Activated gamma-delta T cell treated with Interleukin-2 at 50 U/mL for 16 hours (primary cell): ENCODE measurements at places on chromosomes 12 and 14.

DNA sequence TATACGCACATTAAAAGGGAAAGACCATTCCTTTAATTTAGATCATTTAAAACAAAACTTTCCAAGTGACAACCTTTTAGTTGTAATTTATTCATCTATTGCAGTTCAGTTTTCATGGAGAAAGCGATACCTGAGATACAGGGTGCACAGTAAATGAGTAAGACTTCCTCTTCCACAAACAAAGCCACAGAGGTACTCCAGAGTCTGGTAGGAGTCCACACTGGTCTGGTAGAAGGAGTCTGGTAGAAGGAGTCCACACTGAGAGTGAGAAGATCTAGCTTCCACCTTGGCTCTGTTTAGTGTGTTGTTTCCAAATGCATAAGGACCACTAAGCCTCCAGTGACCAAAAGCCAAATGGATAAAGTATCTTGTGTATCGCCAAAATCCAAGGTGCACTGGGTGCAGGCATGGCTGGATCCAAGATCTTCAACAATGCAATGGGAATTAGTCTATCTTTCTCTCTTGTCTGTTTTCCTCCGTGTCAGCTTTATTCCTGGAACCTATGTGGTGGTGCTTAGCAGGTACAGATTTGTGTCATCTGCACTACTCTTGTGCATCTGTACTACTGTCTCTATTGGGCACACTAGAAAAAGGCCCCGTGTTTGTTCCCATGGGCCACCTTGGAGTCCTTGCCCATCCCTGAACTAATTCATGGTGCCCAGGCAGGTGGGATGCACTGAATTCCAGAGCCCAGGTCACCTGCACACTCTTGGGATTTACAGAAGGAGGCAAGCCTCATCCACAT is 331.1 kb downstream of the BCL11B start:
- DNase-seq = no peak

- no peak for DNase-seq
These were observed 119.2 kb downstream of the TRMT5 start for GRCh38 chr14:60861545-60862140.

DNA sequence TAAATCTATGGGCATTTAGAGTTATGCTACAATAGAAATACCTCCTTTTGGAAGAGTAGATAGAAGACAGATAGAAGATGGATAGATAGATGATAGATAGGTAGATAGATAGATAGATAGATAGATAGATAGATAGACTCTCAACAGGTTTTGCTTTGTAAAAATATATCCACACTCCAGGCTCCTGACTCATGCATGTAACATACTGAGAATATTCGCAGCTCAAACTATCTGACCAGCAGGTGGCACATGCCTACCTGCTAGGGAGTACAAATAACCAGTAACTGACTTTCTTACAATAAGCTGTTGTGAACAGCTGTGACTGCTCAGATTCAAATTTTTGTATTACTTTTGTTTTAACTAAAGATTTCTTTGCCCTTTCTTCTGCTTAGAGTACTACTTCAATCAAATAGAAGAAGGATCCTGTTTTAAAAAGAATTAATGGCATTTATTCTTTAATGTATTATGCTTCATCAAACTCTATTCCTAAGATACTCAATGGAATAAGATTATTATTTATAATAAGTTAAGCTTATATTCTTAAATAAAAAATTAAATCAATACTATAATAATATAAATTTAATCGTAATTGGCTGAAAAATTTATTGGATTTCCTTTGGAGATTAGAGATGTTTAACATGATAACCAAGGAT is 15.8 kb upstream of the CPNE8 start:
- no peak for DNase-seq

DNA sequence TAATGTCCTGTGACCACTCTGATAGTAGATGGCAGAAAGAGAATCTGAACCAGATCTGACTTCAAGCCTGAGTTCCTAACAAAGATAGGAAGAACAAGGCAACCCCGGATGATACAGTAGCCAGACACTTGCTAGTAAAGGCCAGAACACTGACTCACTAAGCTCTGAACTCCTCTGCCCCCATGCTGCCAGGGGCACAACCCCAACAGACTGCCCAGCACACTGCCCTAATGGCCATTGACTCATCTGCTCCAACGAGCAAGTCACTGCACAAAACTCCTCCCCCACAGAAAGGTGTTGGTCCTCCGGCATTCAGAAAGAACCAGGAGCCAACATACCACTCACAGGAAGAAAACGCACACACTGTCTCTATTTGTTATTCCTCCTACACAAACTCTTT is 179.6 kb upstream of the NUDT4 start:
- DNase-seq = no peak

DNA sequence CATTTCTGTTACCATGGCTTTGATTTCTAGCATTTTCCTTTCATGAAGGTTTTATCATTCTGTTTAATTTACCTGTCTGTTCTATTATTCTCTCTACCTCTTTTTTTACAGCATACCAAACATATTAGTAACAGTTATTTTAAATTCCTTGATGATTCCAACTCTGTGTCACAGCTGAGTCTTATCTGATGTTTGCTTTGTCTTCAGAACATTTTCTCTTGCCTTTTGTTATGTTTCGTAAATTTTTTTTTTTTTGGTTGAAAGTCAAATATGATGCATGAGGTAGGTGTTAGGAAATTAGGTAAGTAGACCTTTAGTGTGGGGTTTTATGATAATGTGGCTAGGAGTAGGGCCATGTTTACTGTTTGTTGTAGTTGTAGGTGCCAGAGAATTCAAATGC is 496.4 kb downstream of the FOXG1 start:
- no peak for DNase-seq

DNA sequence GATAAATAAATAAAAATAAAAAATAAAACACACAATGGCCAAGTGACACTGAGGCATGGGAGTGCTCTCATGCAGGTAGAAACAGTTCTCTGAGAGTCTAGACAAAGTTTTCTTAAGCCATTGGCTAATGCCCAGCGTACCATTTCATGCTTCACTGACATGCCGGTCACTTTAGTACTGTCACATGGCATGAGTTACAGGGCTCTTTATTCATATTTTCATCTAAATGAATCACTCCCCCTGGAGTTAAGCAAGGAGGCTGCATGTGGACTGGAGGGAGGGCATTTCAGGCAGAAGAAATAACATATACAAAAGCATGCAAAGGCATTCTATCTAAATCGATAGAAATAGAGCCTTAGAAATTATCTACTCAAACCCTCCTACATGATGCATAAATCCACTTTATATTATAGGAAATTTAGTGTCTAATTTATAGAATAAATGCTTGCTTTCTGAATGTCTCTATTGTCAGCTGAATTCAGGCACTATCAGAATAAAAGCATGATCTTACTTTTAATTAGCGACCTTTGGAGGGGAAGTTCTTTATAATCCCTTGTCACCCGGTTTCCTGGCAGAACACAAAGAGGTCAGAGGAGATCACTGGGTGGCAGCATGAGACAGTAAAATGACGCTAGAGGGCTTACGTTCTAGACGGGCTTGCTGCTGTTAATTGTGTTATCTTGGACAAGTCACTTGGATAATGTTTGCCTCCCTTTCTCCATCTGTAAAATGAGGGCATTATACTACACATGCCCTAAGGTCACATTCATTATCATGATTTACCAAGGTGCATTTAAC is 17.5 kb downstream of the DYRK4 start:
- no peak for DNase-seq

- no peak for DNase-seq
These were observed 160.1 kb downstream of the EPS8 start for GRCh38 chr12:15629108-15629507.

GRCh38 chr12:61870658-61871484 is 389.3 kb upstream of the USP15 start:
- peak; percentile 20 for DNase-seq

- no peak for DNase-seq
These were observed 13.3 kb upstream of the EIF4B start for GRCh38 chr12:52992699-52993557.

- DNase-seq = peak; percentile 22
These were observed 11.5 kb upstream of the HELB start for GRCh38 chr12:66290716-66291200.

DNA sequence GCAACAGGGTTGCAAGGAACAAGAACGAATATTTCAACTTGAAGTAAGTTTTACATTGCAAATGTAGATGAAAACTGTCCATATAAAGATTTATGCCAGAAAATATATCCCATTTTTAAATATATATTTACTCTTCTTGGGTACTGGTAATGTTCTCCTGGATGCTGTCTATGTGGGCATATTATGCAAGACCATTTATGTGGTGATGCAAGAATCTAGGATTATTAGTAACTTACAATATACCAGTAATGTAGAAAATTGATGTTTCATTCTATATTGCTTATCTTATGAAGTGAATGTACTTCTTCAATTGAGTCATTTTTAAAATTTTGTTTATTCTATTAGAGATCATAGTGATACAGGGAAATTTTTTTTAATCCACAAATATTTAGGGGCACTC is 25.1 kb downstream of the FGFR1OP2 start:
- DNase-seq = no peak

- no peak for DNase-seq
These were observed 127.2 kb upstream of the LHX5 start for GRCh38 chr12:113598815-113599406.

DNA sequence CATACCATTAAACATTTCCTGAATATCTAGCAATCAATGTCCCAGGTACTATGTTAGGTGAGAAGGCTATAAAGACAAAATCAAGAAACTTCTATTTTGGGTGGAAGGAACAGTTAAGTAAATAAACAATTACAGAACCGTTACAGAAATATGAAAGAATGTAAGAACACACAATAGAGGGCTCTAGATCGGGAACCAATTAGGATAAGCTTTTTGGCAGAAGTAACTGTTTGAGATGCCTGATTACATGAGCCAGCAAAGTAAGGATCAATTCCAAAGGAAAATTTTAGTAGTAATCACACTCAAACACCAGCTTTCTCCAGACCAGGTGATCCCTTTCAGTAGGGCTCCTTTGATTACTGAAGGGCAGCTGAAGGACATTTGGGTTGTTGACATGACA is 33.9 kb downstream of the PPP1R12A start:
- DNase-seq = no peak

DNA sequence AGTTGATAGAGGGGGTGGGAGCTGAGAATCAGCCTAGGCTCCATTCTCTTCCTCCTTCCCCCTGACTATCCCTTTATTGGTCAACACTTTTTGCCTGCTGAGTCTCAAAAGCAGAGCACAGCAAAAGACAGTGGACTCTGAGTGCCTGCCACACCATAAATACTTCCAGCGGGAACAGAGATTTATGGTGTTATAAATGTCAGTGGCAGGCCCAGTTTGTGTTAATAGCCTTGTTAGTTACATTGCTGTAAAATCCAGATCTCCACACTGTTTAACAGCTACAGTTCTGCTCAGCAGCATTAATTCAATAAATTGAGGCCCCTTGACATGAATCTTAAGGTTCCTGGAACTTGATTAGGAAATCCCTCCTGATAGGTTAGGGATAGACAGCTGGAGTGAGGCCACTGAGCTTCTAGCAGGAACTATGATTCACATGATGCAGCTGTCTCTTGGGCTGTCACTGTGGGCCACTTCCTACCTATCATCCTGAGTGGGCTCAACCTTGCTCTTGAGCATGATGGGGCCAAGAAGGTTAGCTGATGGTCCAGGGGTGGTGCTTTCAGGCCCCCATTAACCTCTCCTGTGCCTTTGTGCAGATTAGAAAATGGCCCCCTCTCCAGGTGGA is 295.2 kb upstream of the SRRM4 start:
- DNase-seq = no peak

GRCh38 chr12:57726151-57726883 is 12.2 kb downstream of the AGAP2 start:
- DNase-seq = no peak

GRCh38 chr12:49126852-49127763 is 4.1 kb downstream of the TUBA1B start:
- no peak for DNase-seq
